Thoracic aorta (tissue), 2 donors: ENCODE measurements at places on chromosomes 6 and 20.

GRCh38 chr6:141705431-141705830 is 427.3 kb upstream of the GJE1 start:
- H3K4me3 ChIP-seq = no peak overlapping the region
- DNase-seq = no peak
- H3K4me1 ChIP-seq = no peaks in the 10 kb centered on the region
- H3K27me3 ChIP-seq = no peaks in the 10 kb centered on the region

DNA sequence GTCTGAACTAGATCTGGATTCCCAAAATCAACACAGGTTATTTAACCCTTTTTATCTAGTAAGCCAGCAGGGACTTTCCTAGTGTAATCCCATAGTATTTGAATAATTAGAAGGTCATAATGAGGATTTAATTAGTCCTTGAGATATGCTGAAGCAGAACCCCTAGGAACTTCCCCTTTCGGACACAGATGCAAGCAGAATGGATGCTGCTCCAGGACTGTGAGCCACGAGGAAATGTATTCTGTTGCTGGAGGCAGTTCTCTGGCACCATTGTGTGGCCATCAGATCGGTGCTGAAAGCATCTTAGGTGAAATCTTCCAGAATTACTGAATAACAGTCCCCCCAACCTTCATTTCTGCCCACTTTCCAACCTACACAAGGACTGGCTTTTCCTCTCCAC is 206.9 kb downstream of the TMEM242 start:
- no peak overlapping the region for H3K27ac ChIP-seq
- no peaks in the 10 kb centered on the region for H3K27me3 ChIP-seq
- no peak for DNase-seq
- H3K4me3 ChIP-seq = no peak overlapping the region
- no peaks in the 10 kb centered on the region for H3K4me1 ChIP-seq
- H3K36me3 ChIP-seq = no peaks in the 10 kb centered on the region

DNA sequence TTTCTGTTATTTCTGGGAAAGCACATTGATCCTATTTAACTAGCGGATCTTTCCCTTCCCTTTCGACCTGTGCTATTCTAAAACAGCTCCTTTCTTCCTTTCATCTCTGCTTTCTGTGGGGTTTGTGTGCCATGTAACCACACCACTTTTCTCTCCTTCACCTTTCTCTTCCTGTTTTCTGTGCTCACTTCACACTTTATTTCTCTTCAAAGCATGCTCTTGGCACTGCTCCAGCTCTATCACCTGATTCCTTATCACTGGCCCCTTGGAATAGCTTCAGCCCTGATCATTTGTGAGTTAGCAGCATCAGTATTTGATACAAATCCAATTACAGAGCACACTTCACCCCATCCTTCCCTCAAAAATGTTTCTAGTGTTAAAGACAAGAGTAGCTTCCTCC is 8.1 kb upstream of the METTL24 start:
- no peaks in the 10 kb centered on the region for H3K36me3 ChIP-seq
- H3K4me1 ChIP-seq = peaks cover 29% of the 10 kb centered on the region
- no peak overlapping the region for H3K4me3 ChIP-seq

DNA sequence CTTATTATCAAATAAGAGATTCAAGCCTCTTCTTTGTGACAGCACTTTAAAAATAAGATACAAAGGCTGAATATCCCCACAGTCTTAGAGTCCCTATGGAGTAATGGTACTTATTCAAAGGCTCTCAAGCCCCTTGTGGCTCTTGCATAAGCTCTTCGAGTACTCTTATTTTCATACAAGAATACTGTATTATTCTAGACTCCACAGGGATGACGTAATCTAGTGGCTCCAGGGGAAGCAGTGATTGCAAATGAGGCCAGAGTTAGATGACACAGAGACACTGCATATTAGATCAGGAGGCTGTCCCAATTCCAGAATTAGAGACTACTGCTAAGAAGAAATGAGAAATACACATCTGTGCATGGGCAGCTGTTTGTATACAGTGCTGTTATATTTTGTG is 1195.9 kb upstream of the MAP3K7 start:
- no peaks in the 10 kb centered on the region for H3K36me3 ChIP-seq
- H3K4me3 ChIP-seq = no peak overlapping the region
- no peak overlapping the region for H3K27ac ChIP-seq
- no peaks in the 10 kb centered on the region for H3K4me1 ChIP-seq
- no peaks in the 10 kb centered on the region for H3K27me3 ChIP-seq
- DNase-seq = no peak

DNA sequence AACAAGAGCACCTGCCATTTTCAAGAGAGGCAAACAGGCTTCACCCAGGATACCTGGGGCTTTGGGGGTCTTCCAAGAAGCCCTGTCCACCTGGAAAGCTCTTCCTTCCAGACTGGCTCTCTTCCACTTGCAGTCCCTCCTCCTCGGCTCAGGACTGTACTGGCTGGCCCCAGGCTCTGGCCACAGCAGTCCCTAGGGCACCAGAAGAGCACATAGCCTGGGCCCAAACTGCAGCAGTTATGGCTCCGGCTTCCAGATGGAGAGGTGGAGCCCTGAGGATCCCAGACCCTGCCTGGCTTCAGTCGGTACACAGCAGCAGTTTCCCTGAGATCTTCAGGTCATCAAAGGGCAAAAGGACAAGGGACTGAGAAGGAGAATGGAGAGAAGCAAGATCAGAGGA is 1.6 kb upstream of the SLC35B2 start:
- peaks cover 38% of the 10 kb centered on the region for H3K4me1 ChIP-seq
- H3K36me3 ChIP-seq = peaks cover 11% of the 10 kb centered on the region
- no peaks in the 10 kb centered on the region for H3K27me3 ChIP-seq
- H3K27ac ChIP-seq = no peak overlapping the region

DNA sequence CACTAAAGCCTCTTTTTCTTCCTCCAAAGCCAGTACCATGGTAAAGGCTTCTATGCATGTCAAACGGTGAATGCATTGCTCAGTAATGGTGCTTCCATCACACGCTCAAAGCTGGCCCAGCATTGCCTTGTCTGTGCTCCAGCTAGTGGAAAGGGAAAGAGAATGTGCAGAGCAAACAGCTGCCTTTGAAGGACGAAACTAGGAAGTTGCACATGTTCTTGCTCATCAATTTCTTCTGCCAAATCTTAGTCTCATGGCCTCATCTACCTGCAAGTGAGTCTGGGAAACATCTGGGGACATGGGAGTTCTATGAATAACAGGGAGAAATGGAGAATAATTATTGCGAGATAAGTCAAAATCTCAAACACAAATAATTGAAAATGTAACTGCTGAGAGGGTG is 216.5 kb upstream of the SSTR4 start:
- H3K36me3 ChIP-seq = no peaks in the 10 kb centered on the region
- H3K4me1 ChIP-seq = no peaks in the 10 kb centered on the region
- no peak overlapping the region for H3K27ac ChIP-seq
- no peaks in the 10 kb centered on the region for H3K27me3 ChIP-seq
- H3K4me3 ChIP-seq = no peak overlapping the region

DNA sequence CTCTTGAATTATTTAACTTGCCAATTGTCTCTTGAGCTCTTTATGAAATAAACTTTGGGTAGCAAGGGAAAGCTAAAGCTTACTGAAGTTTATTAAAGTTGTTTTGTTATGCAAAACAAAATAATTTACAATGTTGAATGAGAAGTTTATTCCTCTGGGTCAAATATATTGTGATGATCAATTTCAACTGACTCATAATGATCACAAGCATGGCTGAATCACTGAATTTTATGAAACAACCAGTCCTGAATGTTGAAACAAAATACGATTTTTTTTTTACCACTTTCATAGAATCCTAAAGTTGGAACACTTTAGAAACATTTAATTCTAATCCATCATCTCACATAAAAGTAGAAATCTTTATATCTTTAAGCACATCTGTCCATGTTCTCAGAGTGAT is 110.3 kb downstream of the RWDD2A start:
- H3K27ac ChIP-seq = no peak overlapping the region
- H3K4me3 ChIP-seq = no peak overlapping the region
- no peak for DNase-seq
- no peaks in the 10 kb centered on the region for H3K36me3 ChIP-seq

GRCh38 chr6:90251295-90251992 is 45.2 kb downstream of the BACH2 start:
- no peaks in the 10 kb centered on the region for H3K4me1 ChIP-seq
- H3K27me3 ChIP-seq = no peaks in the 10 kb centered on the region
- H3K36me3 ChIP-seq = no peaks in the 10 kb centered on the region
- no peak overlapping the region for H3K27ac ChIP-seq

GRCh38 chr6:39063526-39063925 is 14.9 kb downstream of the GLP1R start:
- no peak for DNase-seq
- H3K4me3 ChIP-seq = no peak overlapping the region
- no peak overlapping the region for H3K27ac ChIP-seq
- H3K27me3 ChIP-seq = no peaks in the 10 kb centered on the region

DNA sequence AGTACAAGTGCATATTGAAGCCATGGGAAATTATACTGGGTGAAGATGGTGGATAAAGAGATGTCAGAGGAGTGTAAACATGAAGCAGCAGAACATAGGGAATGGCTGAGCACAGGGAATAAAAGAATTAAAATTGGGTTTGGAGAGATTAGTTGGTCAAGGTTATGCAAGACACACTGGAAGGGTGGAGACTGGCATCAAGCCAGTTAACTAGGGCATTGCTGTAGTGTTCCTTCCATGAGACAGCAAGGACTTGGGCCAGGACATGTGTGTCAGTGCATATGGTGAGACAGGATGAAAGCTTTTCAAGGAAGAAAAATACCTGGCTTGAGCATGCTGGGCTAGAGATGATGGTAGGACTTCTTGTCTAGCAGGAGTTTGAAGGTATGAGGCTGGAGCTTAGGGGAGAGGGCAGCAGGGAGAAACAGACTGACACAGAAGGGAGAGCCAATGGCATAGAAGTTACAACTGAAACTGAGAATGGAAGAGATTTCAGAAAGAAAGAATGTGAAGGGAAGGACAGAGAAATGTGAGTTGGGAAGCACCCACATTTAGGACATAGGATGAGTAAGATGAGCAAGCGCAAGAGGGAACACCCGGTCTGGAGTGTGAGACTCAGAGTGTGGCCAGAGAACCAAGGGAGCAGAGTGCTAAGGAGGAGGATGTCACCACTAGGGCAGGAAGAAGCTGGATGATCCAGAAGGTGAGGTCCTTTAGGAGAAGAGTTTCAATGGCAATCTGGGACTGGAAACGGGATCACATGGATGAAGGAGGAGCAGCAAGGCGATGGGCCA is 14.5 kb upstream of the TMEM170B start:
- no peaks in the 10 kb centered on the region for H3K36me3 ChIP-seq
- no peak overlapping the region for H3K27ac ChIP-seq
- DNase-seq = no peak
- no peaks in the 10 kb centered on the region for H3K4me1 ChIP-seq
- H3K4me3 ChIP-seq = no peak overlapping the region

- H3K36me3 ChIP-seq = no peaks in the 10 kb centered on the region
- peaks cover 3% of the 10 kb centered on the region for H3K4me1 ChIP-seq
- DNase-seq = no peak
- no peak overlapping the region for H3K4me3 ChIP-seq
- H3K27ac ChIP-seq = no peak overlapping the region
These were observed 105.2 kb upstream of the MAN1A1 start for GRCh38 chr6:119454714-119455113.

- peaks cover 28% of the 10 kb centered on the region for H3K4me1 ChIP-seq
- no peaks in the 10 kb centered on the region for H3K36me3 ChIP-seq
- no peak for DNase-seq
- H3K27me3 ChIP-seq = no peaks in the 10 kb centered on the region
- H3K4me3 ChIP-seq = peak overlapping the region; percentile 96
These were observed 680 bp downstream of the LATS1 start for GRCh38 chr6:149717255-149717587.

DNA sequence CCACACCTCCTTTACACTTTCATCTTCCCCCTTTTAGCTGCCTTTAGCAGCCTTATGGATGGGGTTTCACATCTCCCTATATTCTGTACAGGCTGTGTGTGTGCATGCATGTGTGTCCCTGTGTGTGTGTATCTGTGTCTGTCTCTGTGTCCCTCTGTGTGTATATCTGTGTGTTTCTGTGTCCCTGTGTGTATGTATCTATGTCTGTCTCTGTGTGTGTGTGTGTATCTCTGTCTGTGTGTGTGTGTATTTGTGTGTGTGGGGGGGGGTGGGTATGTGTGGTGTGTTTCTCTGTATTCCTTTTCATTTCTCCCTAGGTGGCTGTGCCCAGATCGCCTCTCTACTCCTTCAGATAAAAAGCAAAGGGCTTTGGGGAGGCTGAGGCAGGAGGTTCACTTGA is 52.2 kb upstream of the CD83 start:
- H3K4me1 ChIP-seq = no peaks in the 10 kb centered on the region
- H3K4me3 ChIP-seq = no peak overlapping the region
- H3K36me3 ChIP-seq = no peaks in the 10 kb centered on the region
- H3K27ac ChIP-seq = no peak overlapping the region

GRCh38 chr20:63142933-63143332 is 73.0 kb downstream of the YTHDF1 start:
- H3K27ac ChIP-seq = no peak overlapping the region
- DNase-seq = no peak
- H3K4me1 ChIP-seq = no peaks in the 10 kb centered on the region
- H3K27me3 ChIP-seq = no peaks in the 10 kb centered on the region
- H3K4me3 ChIP-seq = no peak overlapping the region

DNA sequence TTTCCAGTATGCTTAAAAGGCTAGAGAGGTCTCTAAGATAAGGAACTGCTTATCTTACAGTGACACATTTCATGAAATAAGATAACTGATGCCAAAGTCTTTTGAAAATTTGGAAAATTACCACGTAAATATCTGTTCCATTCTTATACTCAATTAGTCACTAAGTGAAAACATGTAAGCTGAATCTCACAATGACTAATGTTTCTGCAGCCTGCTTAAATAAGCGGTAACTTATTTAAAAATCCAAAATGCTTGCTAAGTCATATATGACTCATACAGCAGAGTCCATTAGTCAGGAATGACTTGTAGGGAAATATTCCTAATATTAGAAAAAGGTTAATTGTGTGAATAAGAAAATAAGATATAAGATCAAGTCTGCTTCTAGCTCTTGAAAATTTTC is 27.8 kb upstream of the LGSN start:
- H3K4me1 ChIP-seq = peaks cover 5% of the 10 kb centered on the region
- H3K4me3 ChIP-seq = no peak overlapping the region
- no peak overlapping the region for H3K27ac ChIP-seq
- no peak for DNase-seq

DNA sequence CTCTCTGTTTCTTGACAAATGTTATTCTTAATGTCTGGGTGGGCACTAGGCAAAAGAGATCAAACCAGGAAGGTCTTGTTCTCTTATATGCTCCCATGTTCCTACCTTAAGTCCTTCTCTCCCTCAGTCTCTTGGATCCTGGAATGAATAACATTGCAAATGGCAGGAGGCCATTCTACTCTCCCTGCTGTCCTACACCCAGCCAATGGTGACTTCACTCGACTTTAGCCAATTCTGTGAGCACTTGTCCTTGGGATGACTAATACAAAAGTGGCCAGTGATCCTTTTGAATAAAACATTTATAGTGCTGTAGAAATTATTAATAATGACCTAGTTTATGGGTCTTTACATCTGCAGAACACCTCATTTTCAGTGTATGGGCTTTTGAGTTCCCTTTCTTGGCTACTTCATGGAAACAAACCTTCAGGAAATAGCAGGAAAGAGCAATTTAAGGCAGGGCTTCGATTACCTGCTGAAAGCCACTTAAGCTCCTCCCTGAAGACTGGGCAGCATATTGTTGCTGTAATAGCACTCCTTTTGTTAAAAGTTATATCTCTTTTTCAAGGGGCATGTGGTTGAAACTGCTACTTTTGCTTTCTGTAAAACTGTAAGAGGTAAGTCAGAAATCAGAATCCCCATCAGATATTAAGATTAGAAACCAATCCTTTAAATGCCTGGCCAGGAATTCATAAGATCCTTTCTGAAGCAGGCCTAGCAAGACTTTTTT is 10.5 kb downstream of the OTOR start:
- DNase-seq = no peak
- H3K27me3 ChIP-seq = no peaks in the 10 kb centered on the region
- H3K4me1 ChIP-seq = no peaks in the 10 kb centered on the region
- H3K36me3 ChIP-seq = no peaks in the 10 kb centered on the region
- H3K4me3 ChIP-seq = no peak overlapping the region
